ENCODE measurements at places on chromosomes 3 and 15. TPM values are rescaled to one million over a fixed set of nuclear protein-coding genes. Genes with fewer than 3 reads are reported as not detected.

Gene RAB6B
- 2.2 TPM for total RNA-seq

Gene ATP13A5
- not detected for total RNA-seq

Gene SAMD7
- not detected for total RNA-seq

Gene C2CD4A
- total RNA-seq: 0.17 TPM

Gene NPAP1
- total RNA-seq: not detected

Gene MTFMT
- 22.3 TPM for total RNA-seq

Gene ARHGAP31
- total RNA-seq: 1.5 TPM

Gene SLC28A2
- total RNA-seq: not detected

Gene SHC4
- 0.74 TPM for total RNA-seq

Gene ISLR
- total RNA-seq: 0.39 TPM

Gene ATRIP
- total RNA-seq: 10.3 TPM

Gene SERPINI2
- not detected for total RNA-seq

Gene SLC35G2
- total RNA-seq: 28.0 TPM

Gene GPR156
- 0.48 TPM for total RNA-seq

Gene TBC1D21
- total RNA-seq: not detected

Gene CYP1A2
- not detected for total RNA-seq

Gene PSMD2
- total RNA-seq: 298 TPM

Gene ECT2
- total RNA-seq: 78.7 TPM

Gene HRH1
- 6.6 TPM for total RNA-seq

Gene CCR2
- not detected for total RNA-seq

Gene INSYN1
- total RNA-seq: 1.3 TPM

Gene GABRB3
- total RNA-seq: 82.7 TPM

Gene GUCA1C
- total RNA-seq: not detected

Gene TNNC1
- 1.5 TPM for total RNA-seq

Gene KIAA1143
- total RNA-seq: 13.9 TPM

Gene DAPK2
- total RNA-seq: 5.1 TPM

All from A549 treated with Mapracorat at 1 μM for 4 hours (cell line).